A549 treated with CORT108297 at 1 μM for 4 hours (cell line): ENCODE measurements at places on chromosomes 6 and 20. TPM values are rescaled to one million over a fixed set of nuclear protein-coding genes. Genes with fewer than 3 reads are reported as not detected.

ATXN1 gene
- 2.0 to 3.8 TPM (median 3.7 TPM) in 5 replicates for total RNA-seq

MUC21 gene
- total RNA-seq, result not detected in 5 replicates

FOXA2 gene
- total RNA-seq, result 11.8 to 19.7 TPM (median 17.7 TPM) in 5 replicates

TTI1 gene
- total RNA-seq, result 21.1 to 22.4 TPM (median 21.9 TPM) in 5 replicates

MCHR2 gene
- not detected in 5 replicates for total RNA-seq

SLC22A7 gene
- total RNA-seq, result not detected in 5 replicates

BPIFA1 gene
- not detected in 5 replicates for total RNA-seq

BANF2 gene
- not detected in 5 replicates for total RNA-seq

KCNK17 gene
- total RNA-seq, result not detected in 5 replicates

TCF19 gene
- 13.1 to 15.4 TPM (median 14.2 TPM) in 5 replicates for total RNA-seq

DYNLT2 gene
- 0.55 to 0.79 TPM (median 0.66 TPM) in 5 replicates for total RNA-seq

EPB41L1 gene
- total RNA-seq, result 48.6 to 70.8 TPM (median 64.3 TPM) in 5 replicates

TMEM244 gene
- not detected in 5 replicates for total RNA-seq

SPATS1 gene
- not detected in 5 replicates for total RNA-seq

RAD21L1 gene
- 0.09 TPM in 1 of 5 replicates, not detected in the others for total RNA-seq

ECI2 gene
- total RNA-seq, result 50.7 to 75.1 TPM (median 55.3 TPM) in 5 replicates

HLA-G gene
- 0.16 TPM in 1 of 5 replicates, not detected in the others for total RNA-seq

C6orf58 gene
- total RNA-seq, result 0.13 to 0.24 TPM (median 0.15 TPM) in 5 replicates

SALL4 gene
- total RNA-seq, result 1.1 to 2.0 TPM (median 1.4 TPM) in 5 replicates

EEF1A2 gene
- 141 to 180 TPM (median 158 TPM) in 5 replicates for total RNA-seq

TNFRSF6B gene
- 0.47 to 1.4 TPM (median 0.76 TPM) in 5 replicates for total RNA-seq

PDE10A gene
- total RNA-seq, result 31.1 to 36.1 TPM (median 34.3 TPM) in 5 replicates

TP53TG5 gene
- not detected in 5 replicates for total RNA-seq

DEF6 gene
- total RNA-seq, result 0.03 to 0.07 TPM (median 0.06 TPM) in 3 of 5 replicates, not detected in the others

DCDC2 gene
- total RNA-seq, result 2.8 to 3.5 TPM (median 3.2 TPM) in 5 replicates

PTPRT gene
- not detected in 5 replicates for total RNA-seq

TUBB2A gene
- total RNA-seq, result 73.1 to 92.6 TPM (median 92.0 TPM) in 5 replicates

SAPCD1 gene
- total RNA-seq, result 2.7 to 4.9 TPM (median 4.1 TPM) in 5 replicates

KCNG1 gene
- 15.0 to 32.1 TPM (median 19.5 TPM) in 5 replicates for total RNA-seq

KCTD20 gene
- 16.7 to 21.2 TPM (median 19.0 TPM) in 5 replicates for total RNA-seq
